ENCODE measurements at places on chromosomes 3 and 15. TPM values are rescaled to one million over a fixed set of nuclear protein-coding genes. Genes with fewer than 3 reads are reported as not detected.

DNA sequence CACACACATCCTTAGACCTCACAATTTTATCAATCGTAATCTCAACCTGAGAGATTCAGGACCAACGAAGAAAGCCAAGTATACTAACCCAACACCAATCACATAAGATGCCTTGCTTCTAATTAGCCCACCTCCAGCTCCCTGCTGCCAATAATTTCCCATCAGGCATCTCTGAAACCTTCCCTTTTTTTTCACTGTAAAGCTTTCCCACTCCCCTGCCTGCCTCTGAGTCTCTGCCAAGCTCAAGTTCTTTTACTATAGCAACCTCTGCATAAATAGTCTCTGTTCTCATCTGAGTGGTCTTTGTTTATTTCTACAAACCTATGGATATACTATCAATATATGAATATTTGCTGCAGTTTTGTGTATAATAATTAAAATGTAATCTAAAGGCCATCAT, 86.5 kb downstream of the PIK3CB start:
- no peak overlapping the region for H3K27ac ChIP-seq
- no peak overlapping the region for H3K4me3 ChIP-seq
- no peak for DNase-seq
- H3K4me1 ChIP-seq, result no peaks in the 10 kb centered on the region
- no peaks in the 10 kb centered on the region for H3K27me3 ChIP-seq

- H3K36me3 ChIP-seq, result no peaks in the 10 kb centered on the region
- peaks cover 18% of the 10 kb centered on the region for H3K27me3 ChIP-seq
- no peak overlapping the region for H3K27ac ChIP-seq
Observed at GRCh38 chr3:117016378-117016777, 306.8 kb downstream of the TUSC7 start.

DNA sequence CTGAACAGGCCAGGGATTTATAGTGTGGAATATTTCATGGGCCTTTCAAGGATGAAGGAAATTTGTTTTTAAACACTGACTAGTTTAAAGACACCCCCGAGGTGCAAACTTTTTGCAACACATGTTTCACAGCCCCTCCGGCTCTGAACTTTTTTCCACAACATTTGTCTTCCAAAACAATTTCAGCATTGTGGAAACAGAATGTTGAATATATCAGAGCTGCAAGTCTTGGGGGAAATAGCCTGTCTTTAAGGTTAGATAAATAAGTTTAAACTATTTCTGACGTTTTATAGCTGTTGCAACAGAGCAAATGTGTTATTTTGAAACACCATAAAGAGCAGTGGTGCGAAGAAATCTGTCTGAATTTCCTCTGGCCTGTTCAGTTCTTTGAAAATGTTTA, 229.2 kb upstream of the GOLGA6L4 start:
- H3K4me3 ChIP-seq, result no peak overlapping the region
- H3K4me1 ChIP-seq, result no peaks in the 10 kb centered on the region
- no peaks in the 10 kb centered on the region for H3K27me3 ChIP-seq
- DNase-seq, result no peak

The RARB gene
- not detected for total RNA-seq

GRCh38 chr3:117102426-117102825, 392.8 kb downstream of the TUSC7 start:
- H3K36me3 ChIP-seq, result no peaks in the 10 kb centered on the region
- no peak overlapping the region for H3K4me3 ChIP-seq
- no peaks in the 10 kb centered on the region for H3K27me3 ChIP-seq
- no peak for DNase-seq
- no peak overlapping the region for H3K27ac ChIP-seq
